NCI-H226 (cell line): ENCODE measurements at places on chromosomes 13 and 19.

DNA sequence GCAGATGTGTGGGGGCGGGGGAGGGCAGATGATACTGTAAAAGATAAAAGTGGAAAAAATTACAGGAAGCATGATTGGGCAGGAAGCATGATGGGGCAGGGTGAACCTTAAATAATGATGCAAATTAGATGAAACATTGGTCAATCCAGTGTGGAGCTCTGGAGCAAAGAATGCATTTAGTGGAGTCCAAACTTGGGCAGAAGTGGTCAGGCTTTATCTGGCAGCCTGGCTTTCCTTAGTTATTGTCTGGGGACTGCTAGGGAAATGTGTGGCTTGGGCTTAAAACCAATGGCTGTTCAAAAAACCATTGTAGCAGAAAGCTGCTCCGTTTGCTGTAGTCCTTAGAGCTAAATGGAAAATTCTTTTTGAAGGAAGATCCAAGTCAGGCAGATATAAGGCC is 1077.3 kb upstream of the MIR17HG start:
- no peak for DNase-seq

DNA sequence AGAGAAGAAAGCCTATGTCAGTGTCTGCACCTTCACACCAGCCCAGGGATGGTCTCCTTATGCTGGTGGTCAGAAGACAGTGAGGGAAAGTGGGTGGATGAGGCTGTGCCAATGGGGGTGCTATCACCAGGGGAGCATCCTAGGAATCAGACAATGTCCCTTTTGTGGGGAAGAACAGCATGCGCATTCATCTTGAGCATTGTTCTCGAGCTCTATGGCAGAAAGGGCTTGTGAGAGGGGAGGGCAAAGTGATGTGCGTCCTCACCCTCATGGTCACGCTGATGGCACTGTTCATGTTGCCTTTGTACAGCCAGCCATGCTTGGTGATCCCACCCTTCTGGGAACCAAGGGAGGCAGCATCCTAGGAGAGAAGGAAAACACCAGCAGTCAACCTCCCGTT is 56.1 kb downstream of the DOCK9 start:
- DNase-seq = no peak

DNA sequence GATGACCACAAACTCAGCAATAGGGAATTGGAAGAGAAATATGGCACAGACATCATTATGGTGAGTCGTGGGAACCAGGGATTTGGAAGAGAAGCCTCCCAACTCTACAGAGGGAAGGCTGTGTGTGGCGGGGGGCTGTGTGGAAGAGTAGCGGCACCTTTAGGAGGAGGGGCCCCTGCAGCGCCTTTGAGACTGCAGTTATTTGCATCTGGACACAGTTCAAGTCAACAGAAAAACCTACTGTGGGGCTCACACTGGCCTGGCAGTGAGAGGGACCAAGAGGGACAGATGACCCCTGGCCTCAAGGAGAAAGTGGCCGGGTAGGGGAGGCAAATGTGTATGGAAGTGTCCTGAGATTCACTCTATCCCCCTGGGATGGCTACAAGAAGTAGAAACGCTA is 5.1 kb downstream of the ATP12A start:
- no peak for DNase-seq

DNA sequence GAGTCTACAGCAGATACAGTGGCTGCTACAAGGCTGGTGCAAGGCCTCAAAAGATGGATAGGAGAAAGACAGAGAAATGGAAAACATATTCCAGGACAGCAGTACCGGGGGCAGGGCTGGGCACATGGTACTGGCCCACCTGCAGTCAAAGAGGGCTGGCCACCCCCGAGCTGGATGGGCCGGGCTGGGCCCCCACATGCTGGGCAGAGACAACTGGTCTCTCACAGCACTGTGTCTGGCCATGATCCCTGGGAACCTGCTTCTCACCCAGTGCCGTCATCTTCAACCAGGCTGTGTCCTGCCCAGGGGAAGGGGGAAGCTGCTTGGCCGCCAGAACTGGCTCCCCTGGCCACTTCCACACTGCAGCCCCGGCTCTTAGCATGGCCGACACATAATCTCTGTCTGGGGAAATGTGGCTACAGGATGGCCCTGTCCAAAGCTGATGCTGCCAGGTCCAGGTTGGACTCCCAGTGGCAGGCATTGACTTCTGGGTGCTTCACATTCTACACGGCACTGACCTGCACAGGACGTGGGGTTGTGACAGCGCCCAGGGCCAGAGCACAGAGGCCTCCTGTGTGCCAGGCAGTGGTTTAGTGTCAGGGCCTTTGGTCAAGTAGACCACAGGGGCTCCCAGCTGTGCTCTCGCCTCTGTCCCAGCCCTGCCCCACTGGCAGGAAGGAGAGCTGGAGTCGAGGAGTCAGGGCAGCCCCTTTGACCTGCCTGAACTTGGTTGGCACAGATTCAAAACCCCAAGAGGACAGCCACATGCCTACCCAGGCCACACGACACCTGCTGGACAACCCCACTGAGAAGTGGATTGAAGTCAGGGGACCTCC is 21.7 kb downstream of the PEPD start:
- DNase-seq = no peak

DNA sequence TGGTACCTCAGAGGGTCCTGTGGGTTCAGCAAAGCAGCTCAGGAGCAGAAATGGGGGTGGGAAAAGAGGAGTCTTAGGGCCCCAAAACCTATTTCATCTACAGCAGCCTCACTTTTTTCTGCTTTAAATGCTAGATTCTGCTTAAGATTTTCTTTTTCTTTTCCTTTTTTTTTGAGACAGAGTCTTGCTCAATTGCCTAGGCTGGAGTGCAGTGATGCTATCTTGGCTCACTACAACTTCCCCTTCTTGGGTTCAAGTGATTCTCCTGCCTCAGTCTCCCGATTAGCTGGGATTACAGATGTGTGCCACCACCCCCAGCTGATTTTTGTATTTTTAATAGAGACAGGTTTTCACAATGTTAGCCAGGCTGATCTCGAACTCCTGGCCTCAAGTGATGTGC is 30.7 kb upstream of the WDFY2 start:
- no peak for DNase-seq

DNA sequence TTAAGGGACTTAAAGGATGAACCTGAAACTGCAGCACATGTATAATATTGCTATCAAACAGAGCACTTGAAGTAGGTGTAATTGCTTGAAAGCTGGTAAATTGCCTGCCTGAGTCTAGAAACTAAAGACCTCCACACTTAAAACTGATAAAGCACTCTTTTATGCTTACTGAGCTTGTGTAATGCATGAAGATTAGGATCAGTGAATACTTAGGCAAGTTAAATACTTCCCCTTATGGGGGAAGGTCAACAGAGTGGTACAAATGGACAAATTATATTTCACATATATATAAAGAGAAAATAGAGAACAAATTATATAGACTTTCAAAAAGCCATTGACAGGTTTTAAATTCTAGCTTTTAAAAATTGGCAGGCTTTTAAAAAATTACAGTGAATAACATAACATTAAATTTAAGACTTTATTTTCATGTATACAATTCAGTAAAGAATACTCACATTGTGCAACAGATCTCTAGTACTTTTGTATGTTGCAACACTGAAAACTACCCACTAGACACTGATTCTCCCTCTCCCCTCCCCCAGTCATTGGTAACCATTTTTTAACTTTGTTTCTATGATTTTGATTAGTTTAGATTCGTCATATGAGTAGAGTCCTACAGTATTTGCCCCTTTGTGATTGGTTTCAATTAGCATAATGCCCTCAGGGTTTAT is 23.9 kb downstream of the PIBF1 start:
- no peak for DNase-seq

- DNase-seq = no peak
These were observed 707.1 kb upstream of the SPRY2 start for GRCh38 chr13:81048026-81048461.

GRCh38 chr19:22619371-22619770 is 14.8 kb upstream of the ZNF492 start:
- no peak for DNase-seq

DNA sequence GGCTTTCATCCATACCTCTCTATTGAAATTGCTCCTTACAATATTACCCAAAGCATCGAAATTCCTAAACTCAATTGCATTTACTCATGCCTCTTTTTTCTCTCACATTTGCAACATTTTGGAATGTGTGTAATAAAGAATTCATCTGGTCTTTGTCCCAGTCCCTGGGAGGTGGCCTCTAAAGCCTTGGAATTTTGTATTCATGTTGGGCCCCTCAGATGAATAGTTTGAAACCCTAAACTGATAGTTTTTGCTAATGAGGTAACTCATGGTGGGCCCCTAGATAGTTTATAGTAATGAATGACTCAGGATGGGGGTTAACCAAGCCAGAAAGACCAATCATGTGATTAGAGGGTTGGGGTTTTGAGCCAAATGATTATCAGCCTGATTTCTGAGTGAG is 490.4 kb downstream of the DIAPH3 start:
- DNase-seq = no peak

DNA sequence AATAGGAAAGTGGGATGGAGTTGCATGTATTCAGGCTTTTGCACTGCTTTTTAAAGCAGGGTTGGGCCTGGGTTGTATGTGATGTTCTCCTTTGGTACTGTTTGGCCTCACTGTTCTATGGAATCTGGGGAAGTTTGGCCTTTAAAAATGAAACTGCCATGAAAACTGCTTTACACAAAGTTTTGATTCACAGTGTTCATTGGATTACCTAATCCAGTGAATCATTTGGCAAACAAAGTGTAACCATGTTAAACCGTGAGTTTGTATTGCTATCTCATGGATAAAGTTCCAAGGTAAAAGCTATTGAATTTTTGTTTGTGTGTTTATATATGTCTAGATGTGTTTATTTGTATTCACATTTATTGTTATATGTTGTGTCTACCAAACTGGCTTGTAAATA is 1658.6 kb downstream of the OLFM4 start:
- DNase-seq = no peak

GRCh38 chr19:5425260-5425659 is 30.0 kb upstream of the ZNRF4 start:
- no peak for DNase-seq

DNA sequence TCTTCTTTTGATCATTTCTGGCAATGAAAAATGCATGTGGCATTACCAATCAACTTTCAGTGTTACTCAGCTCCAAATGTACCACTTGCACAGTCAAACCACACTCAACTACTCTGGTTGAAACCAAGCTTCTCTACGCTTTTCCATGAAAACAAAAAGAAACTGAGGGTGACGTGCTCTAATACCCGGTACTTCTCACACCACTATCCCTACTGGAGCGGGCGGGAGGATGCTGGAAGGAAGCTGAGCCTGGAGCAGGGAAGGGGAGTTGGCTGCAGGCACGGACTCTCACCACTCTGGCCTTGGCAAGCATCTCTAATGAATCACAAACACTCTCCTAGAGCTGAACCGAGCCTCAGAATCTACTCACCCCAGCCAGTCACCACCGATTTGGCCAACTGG is 48.2 kb downstream of the STK24 start:
- DNase-seq = peak; percentile 38

DNA sequence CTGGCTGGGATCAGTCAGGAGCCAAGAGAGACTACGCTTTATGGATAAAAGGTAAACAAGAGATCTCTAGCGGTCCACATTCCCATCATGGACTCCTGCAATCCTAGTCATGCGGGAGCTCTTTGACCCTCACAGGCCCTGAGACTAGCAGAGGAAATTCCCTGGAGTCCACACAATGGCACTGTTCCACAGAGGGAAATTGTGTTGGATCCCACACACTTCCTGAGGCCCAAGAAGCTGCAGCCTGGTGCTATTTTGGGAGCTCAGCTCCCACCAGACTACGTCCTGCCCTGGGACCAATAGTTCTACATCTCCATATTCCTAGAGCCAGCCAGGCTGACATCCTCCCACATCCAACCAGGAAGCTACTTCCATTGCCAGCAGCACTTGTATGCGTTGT is 2358.4 kb downstream of the PCDH9 start:
- no peak for DNase-seq

- no peak for DNase-seq
These were observed 155.6 kb downstream of the POSTN start for GRCh38 chr13:37442996-37443395.

DNA sequence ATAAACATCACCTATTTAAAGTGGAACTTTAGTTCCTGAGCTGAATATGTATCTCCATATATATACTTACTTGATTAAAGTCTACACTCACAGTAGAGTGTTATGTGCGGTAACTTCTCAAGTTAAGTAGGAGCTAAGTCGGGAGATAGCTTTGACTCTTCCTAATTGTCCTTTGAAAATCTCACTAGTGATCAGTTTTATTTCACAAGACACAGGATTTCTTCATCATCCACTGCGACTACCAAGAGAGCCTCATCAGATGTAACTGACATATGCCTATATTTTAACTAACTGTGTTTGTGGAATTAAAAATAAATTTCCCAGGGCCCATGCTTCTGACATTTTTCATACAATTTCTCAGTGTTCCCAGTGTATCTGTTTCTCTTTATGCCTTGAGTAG is 1664.0 kb downstream of the EFNB2 start:
- DNase-seq = no peak

GRCh38 chr13:28537171-28537570 is 42.2 kb upstream of the FLT1 start:
- DNase-seq = no peak

- DNase-seq = no peak
These were observed 395.8 kb upstream of the MIR17HG start for GRCh38 chr13:90951663-90952062.

- DNase-seq = no peak
These were observed 2.4 kb downstream of the SHANK1 start for GRCh38 chr19:50717026-50717723.

DNA sequence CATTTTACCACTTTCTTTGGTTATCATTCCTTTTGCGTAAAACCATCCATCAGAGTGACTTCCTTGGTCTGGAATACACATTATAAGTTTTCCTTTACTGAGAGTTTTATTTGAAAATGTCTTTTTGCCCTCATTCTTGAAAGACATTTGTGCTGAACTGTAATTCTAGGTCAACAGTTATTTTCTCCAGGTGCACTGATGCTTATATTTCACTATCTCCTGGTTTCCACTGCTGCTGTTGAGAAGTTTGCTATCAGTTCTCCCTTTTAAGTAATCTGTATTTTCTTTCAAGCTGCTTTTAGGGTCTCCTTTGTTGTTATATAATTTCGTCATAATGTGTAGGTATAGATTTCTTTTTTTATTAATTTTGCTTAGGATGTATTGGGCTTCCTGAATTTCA is 160.0 kb downstream of the DCT start:
- no peak for DNase-seq

GRCh38 chr19:3783660-3784584 is 2.3 kb downstream of the MATK start:
- DNase-seq = no peak

GRCh38 chr19:6048793-6049405 is 61.4 kb downstream of the RFX2 start:
- peak; percentile 63 for DNase-seq

DNA sequence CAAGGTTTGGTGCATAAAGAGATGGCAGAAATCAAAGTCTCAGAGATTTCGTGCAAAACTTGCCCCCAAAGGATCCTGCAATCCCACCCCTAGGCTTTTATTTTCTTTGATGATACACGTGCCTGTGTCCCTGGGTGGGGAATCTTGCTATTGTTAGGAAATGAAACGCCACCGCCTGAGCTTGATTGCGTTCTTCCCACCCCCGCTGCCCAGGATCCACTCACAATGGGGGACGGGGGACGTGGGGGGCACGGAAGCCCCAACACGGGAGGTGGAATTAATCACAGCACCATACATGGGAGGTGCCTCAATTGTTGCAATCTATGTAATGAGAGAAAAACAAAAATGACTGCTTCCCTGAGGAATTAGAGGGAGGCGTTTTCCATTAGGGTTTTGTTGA is 39.6 kb downstream of the ZNRF4 start:
- no peak for DNase-seq
